CD4-positive, alpha-beta T cell treated with Interleukin-2 at 100 ng/mL for 4 hours (primary cell): ENCODE measurements at places on chromosomes 5 and 9.

DNA sequence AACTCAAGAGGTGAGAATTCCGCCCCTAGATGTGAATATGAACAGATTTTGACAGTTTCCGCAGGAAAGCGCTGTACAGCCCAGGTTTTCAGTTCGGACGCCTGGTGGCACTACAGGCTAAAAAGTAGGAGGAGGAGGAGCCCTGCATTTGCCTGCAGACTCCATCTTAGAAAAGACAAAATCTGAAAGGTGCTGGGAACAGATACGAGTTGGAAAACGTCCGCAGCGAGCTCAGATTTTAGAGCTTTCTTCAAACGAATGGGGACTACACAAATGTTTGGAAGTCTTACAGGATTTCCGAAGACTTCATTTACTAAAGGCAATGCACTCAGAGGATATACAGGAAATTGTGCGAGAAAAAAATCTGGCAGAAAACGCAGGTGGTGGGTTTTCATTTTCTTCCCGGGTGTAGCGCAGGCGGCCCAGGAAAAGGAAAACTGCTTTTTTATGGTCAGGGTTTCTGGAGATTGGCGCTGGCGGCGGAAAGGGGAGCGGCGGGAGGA is 9.9 kb upstream of the PCDHB2 start:
- DNase-seq = peak; percentile 38

GRCh38 chr9:121199921-121200320 is 1.7 kb downstream of the RAB14 start:
- DNase-seq = no peak

GRCh38 chr9:75962013-75962661 is 71.7 kb downstream of the PCSK5 start:
- no peak for DNase-seq

DNA sequence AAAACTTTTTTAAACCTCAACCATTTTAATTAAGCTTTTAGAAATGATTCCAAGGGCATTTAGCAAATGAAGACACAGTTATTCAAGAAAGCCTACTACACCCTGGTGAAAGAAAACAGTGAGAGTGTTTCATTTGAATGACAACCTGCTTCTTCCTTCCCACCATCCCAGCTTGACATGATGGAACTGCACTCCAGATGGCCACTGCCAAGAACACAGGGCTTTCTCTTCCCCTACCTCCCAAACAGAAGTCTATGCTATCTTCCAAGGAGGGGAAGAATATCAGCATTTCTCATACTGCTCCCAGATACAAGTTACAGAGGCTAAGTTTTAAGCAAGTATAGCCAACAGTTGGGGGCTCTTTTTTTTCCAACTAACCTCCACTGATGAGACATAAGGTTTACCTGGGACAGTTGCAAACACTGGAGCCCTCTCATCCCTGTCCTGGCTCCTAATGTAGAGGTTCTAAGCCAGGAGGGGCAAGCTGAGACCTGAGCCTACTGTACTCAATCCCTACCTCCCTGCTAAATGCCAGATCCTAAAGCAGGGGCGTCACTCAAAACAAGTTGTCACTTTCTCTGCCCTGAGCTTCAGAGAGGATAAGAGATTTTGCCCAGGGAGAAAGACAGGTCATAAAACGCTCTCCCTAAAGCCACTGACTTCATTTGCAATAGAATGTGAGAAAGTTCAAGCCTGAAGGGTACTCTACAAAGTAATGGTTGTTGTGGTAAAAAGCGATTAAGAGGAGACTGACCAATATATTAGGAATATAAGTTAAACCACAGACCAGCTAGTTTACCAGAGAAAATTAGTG is 88.5 kb upstream of the SLC27A6 start:
- no peak for DNase-seq

DNA sequence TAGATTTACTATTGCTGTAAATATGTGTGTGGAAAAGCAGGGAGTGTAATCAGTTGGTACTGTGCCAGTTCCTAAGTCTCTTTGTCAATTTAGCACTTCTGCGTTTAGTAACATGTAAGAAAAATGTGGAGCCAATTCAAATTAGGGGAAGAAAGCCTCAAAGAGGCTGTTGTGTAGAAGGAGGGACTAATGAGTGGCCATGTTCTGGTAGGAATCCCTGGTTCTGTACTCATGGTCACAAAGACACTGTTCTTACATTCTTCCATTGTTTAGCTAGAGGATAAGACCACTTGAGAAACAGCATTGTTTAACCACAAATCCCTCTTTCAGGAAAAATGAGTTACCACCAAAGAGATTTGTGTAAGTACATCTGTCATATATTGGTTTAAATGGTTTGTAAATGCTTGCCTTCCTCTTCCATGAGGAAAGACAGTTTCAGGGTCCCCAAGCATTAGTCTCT is 14.9 kb downstream of the ARHGEF28 start:
- DNase-seq = no peak

DNA sequence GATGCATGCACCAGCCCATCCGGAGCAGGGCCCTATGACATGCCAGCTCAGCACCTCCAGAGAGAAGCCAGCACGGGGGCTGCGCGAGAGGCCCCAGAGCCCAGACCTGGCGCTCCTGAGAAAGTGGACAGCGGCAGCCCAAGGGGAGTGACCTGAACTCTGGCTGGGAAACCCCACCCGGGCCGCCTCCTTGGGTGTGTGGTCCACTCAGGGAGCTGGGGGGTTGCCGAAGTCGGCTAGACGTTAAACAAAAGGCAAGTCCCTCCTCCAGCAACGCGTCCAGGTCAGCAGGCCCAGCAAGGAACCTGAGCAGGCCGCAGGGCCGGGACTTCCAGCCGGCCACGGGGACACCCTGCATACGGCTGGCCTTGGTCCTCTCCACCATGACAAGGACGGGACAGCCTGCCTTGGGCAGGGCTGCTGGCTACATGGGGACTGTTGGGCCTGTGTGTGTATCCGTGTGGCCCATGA is 35.7 kb downstream of the NACC2 start:
- DNase-seq = no peak
